ENCODE measurements at places on chromosomes 5 and 9. TPM values are rescaled to one million over a fixed set of nuclear protein-coding genes. Genes with fewer than 3 reads are reported as not detected.
A peak's percentile ranks its signal among the peaks of the same experiment; 100 is the strongest.

KCNN2 gene
- total RNA-seq, result not detected

MORN5 gene
- not detected for total RNA-seq

EPB41L4B gene
- 0.33 TPM for total RNA-seq

TNPO1 gene
- total RNA-seq, result 107 TPM

HSPA4 gene
- total RNA-seq, result 268 TPM

ADAMTS2 gene
- not detected for total RNA-seq

EPB41L4A gene
- total RNA-seq, result 0.05 TPM

EFNA5 gene
- total RNA-seq, result not detected

GRM6 gene
- not detected for total RNA-seq

DNA sequence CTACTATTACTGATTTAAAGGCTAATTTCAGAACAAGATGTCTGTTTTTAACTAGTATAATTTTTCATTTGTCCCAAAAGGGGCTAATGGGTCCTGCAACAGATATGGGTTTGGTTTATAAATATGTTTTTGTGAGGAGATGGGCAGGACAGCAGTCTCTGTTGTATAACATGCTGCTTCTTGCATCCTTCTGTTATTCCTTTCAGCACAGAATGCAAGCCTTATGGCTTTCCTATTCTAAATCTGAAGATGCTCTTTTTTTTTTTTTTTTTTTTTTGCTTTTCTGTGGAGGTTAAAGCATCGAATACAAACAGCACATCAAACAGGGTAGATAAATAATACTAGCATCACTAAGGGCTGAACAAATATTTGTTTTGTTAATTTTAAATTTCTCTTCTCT, 235.7 kb downstream of the EFNA5 start:
- H3K4me1 ChIP-seq, result no peaks in the 10 kb centered on the region
- H3K27me3 ChIP-seq, result no peaks in the 10 kb centered on the region
- no peaks in the 10 kb centered on the region for H3K36me3 ChIP-seq
- H3K4me3 ChIP-seq, result no peak overlapping the region
- no peak overlapping the region for H3K27ac ChIP-seq

- no peak overlapping the region for H3K27ac ChIP-seq
- no peak for DNase-seq
- no peaks in the 10 kb centered on the region for H3K36me3 ChIP-seq
- no peaks in the 10 kb centered on the region for H3K4me1 ChIP-seq
- H3K4me3 ChIP-seq, result no peak overlapping the region
Observed at GRCh38 chr9:134816264-134816663, 64.3 kb upstream of the FCN2 start.

- H3K4me1 ChIP-seq, result no peaks in the 10 kb centered on the region
- DNase-seq, result no peak
- no peak overlapping the region for H3K4me3 ChIP-seq
- H3K27me3 ChIP-seq, result no peaks in the 10 kb centered on the region
- peaks cover 15% of the 10 kb centered on the region for H3K36me3 ChIP-seq
- no peak overlapping the region for H3K27ac ChIP-seq
Observed at GRCh38 chr9:32424616-32425015, 40.2 kb downstream of the ACO1 start.

GRCh38 chr9:117763314-117763713, 59.1 kb downstream of the TLR4 start:
- no peaks in the 10 kb centered on the region for H3K4me1 ChIP-seq
- peaks cover 23% of the 10 kb centered on the region for H3K27me3 ChIP-seq
- H3K27ac ChIP-seq, result no peak overlapping the region
- H3K36me3 ChIP-seq, result no peaks in the 10 kb centered on the region

DNA sequence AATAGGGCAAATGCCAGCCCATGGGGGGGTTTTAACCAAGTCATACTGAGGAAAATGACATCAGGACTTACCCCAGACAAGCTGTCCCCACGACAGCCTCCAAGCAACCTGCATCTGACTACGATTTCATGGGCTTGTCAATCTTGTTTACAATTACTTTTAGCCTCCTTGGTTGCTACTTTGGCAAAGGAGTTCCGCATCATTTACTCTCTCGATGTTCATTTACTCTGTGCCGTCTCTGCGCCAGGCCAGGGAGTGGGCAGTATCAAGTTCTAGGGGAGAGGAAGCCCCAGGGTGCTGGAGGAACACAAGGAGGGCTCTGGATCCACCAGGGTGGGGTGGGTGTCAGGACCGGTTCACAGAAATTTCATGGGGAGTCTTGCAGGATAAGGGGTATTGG, 23.9 kb downstream of the PTPN3 start:
- H3K27ac ChIP-seq, result no peak overlapping the region
- DNase-seq, result no peak
- H3K36me3 ChIP-seq, result no peaks in the 10 kb centered on the region
- H3K4me1 ChIP-seq, result peaks cover 1% of the 10 kb centered on the region
- peaks cover 19% of the 10 kb centered on the region for H3K27me3 ChIP-seq

- DNase-seq, result no peak
- peaks cover 9% of the 10 kb centered on the region for H3K27me3 ChIP-seq
- H3K36me3 ChIP-seq, result no peaks in the 10 kb centered on the region
- no peak overlapping the region for H3K4me3 ChIP-seq
Observed at GRCh38 chr9:107208121-107208520, 75.0 kb upstream of the RAD23B start.

DNA sequence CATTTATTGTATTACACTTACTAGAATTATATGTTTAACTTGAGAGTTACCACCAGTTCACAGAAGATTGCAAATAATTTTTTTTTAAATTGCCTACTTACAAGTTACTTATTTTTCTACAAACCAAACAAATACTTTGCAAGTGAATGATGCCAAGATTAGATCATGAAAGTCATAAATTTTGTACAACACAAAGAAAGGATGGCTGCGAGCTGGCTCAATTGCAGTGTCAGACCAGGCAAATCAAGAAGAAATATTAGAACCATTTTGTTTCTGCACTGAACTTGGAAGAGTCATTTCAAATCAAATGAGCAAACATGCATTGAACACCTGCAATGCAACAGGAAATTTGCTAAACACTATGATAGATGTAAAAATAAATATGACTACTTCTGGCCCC, 97.3 kb downstream of the PLCXD3 start:
- DNase-seq, result no peak
- no peak overlapping the region for H3K27ac ChIP-seq
- no peaks in the 10 kb centered on the region for H3K4me1 ChIP-seq
- no peak overlapping the region for H3K4me3 ChIP-seq
- H3K27me3 ChIP-seq, result no peaks in the 10 kb centered on the region

DNA sequence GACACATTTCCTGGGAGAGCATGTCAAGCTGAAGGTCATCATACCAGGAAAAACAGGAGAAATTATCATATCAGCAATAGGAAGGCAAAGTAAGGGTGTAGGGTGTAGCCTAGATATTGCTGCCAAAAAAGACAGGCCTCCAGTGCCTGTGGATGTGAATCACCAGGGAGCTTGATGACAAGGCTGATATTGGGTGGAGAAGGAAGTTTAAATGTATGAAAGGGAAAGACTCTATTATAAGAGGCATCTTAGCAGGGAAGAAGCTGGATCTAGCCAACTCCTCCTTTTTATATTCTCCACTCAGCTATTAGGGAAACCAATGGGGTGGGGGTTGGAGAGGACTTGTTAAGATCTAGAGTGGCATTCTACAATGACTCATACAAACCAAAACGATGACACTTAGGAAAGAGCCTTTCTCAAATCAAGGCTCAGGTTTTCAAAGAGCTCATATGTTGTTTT, 13.4 kb upstream of the TXNDC8 start:
- no peak overlapping the region for H3K27ac ChIP-seq
- peaks cover 2% of the 10 kb centered on the region for H3K27me3 ChIP-seq
- peak; percentile 9 for DNase-seq
- no peaks in the 10 kb centered on the region for H3K36me3 ChIP-seq

GRCh38 chr5:147619281-147619878, 109.5 kb upstream of the DPYSL3 start:
- H3K27ac ChIP-seq, result no peak overlapping the region
- no peaks in the 10 kb centered on the region for H3K4me1 ChIP-seq
- H3K27me3 ChIP-seq, result no peaks in the 10 kb centered on the region

- DNase-seq, result no peak
- H3K27ac ChIP-seq, result no peak overlapping the region
- H3K4me3 ChIP-seq, result no peak overlapping the region
- H3K4me1 ChIP-seq, result no peaks in the 10 kb centered on the region
- no peaks in the 10 kb centered on the region for H3K36me3 ChIP-seq
- peaks cover 4% of the 10 kb centered on the region for H3K27me3 ChIP-seq
Observed at GRCh38 chr5:91651704-91652103, 268.6 kb upstream of the ARRDC3 start.

GRCh38 chr5:54986269-54986654, 869 bp upstream of the ESM1 start:
- no peaks in the 10 kb centered on the region for H3K36me3 ChIP-seq
- no peak for DNase-seq
- H3K27ac ChIP-seq, result no peak overlapping the region

DNA sequence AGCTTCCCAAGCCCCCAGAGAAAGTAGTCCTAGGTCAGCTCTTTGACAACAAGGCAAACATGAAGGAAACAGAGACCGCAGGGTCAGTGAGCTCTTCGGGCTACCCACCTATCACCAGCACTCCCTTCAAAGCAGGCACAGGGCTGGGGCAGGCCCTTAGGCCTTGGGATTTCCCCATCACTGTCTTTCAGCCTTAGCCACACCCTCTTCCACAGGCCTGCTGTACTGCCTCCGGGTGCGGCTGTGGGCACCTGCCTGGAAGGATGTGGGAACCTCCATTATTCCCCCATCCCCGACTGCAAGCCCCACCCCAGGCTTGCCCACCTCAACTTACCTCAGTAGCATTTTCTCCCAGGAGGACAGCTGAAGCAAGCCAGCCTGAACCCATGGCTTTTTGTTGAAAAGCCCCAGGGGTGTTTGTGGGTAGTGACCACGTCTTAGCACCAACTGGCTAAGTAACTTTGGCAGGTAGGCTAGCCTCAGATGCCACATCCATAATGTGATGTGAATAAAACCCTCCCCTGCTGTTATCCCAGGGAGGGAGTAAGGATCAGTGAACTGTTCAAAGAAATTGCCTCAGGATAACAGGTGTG, 100.2 kb downstream of the PIK3R1 start:
- H3K4me1 ChIP-seq, result peaks cover 10% of the 10 kb centered on the region
- H3K27me3 ChIP-seq, result no peaks in the 10 kb centered on the region
- H3K36me3 ChIP-seq, result no peaks in the 10 kb centered on the region
- H3K27ac ChIP-seq, result no peak overlapping the region
- DNase-seq, result peak; percentile 62
- no peak overlapping the region for H3K4me3 ChIP-seq

DNA sequence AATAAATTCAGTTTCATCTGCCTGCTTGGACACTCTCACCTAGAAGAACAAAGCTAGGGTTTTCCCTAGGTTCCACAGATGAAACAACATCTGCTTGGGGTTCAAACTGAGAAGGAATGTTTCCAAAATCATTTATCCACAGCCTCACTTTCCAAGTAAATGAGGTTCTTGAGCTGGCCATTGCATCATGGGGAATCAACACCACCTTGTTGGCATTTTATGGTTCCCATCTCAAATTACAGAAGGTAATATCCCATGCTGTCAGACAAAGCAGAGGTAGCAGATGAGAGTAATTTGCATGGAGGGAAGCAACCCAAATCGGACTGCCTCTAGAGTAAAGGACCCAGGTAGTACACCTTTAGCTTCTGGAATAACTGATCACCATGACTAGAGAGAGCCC, 10.5 kb upstream of the NR4A3 start:
- no peak overlapping the region for H3K4me3 ChIP-seq
- H3K27me3 ChIP-seq, result peaks cover 15% of the 10 kb centered on the region
- peaks cover 41% of the 10 kb centered on the region for H3K4me1 ChIP-seq
- no peak overlapping the region for H3K27ac ChIP-seq

- no peak overlapping the region for H3K27ac ChIP-seq
- no peaks in the 10 kb centered on the region for H3K27me3 ChIP-seq
- peaks cover 30% of the 10 kb centered on the region for H3K4me1 ChIP-seq
Observed at GRCh38 chr5:87400305-87400899, 12.3 kb downstream of the CCNH start.

DNA sequence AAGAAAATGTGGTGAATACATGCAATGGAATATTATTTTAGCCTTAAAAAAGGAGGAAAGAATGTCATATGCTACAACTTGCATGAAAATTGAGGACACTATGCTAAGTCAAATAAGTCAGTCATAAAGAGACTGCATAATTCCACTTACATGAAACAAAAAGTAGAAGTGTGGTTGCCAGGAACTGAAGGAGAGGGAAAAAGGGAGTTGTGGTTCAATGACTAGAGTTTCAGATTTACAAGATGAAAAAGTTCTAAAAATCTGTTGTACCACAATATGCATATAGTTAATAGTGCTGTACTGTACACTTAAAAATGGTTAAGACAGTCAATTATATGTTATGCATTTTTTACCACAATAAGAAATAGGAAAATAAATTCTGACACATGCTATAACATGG, 95.4 kb downstream of the SLC44A1 start:
- peaks cover 25% of the 10 kb centered on the region for H3K4me1 ChIP-seq
- no peaks in the 10 kb centered on the region for H3K27me3 ChIP-seq
- no peak overlapping the region for H3K4me3 ChIP-seq
- peaks cover 8% of the 10 kb centered on the region for H3K36me3 ChIP-seq
- no peak overlapping the region for H3K27ac ChIP-seq
- DNase-seq, result no peak

DNA sequence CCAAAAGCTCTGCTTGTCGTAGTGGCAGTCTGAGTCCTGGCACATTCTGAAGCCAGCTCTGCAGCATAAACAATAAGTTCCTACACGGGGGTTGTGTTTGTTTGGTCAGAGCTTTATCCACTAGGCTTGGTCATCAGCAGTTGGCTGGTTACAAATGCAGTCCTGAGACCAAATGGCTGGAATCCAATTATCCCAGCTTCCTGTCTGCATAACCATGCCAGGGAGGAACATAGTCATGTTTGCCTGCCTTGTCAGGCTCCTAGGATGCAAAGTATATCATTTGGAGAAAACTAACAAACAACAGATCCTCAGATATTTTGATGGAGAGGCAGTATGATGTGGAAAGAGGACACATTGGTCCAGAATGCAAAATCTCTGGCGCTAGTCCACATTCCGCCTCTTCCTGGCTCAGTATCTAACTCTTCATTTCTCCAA, 85.8 kb downstream of the FBXO38 start:
- H3K4me1 ChIP-seq, result no peaks in the 10 kb centered on the region
- H3K36me3 ChIP-seq, result no peaks in the 10 kb centered on the region
- DNase-seq, result no peak
- H3K27ac ChIP-seq, result no peak overlapping the region
- H3K4me3 ChIP-seq, result no peak overlapping the region
- H3K27me3 ChIP-seq, result no peaks in the 10 kb centered on the region

DNA sequence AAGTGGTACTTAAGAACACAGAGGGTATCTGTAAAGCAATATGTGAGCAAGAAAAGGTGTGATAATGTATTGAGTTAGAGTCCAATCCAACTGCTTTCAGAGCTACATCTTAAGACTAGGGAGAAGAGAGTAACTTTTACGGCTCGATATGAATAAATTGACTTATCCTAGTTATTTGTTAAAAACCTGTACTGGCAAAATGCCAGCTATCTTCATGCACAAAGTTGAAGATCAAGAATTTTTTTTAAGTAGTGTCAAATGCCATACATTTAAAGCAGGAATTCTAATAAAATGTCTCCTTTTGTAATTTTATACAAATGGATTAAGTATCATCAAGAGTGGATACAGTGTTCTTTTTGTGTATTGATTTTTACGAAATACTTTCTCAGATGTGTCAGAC, 305.2 kb downstream of the KIAA0825 start:
- no peak for DNase-seq
- H3K4me3 ChIP-seq, result no peak overlapping the region
- H3K4me1 ChIP-seq, result no peaks in the 10 kb centered on the region
- no peaks in the 10 kb centered on the region for H3K27me3 ChIP-seq
- H3K36me3 ChIP-seq, result no peaks in the 10 kb centered on the region
- H3K27ac ChIP-seq, result no peak overlapping the region
